ENCODE measurements at places on chromosomes 3 and 15.

GRCh38 chr15:35540885-35541284, 5.1 kb downstream of the DPH6 start:
- no peak for DNase-seq

GRCh38 chr3:151999936-152000335, 126.5 kb downstream of the SUCNR1 start:
- DNase-seq = no peak

DNA sequence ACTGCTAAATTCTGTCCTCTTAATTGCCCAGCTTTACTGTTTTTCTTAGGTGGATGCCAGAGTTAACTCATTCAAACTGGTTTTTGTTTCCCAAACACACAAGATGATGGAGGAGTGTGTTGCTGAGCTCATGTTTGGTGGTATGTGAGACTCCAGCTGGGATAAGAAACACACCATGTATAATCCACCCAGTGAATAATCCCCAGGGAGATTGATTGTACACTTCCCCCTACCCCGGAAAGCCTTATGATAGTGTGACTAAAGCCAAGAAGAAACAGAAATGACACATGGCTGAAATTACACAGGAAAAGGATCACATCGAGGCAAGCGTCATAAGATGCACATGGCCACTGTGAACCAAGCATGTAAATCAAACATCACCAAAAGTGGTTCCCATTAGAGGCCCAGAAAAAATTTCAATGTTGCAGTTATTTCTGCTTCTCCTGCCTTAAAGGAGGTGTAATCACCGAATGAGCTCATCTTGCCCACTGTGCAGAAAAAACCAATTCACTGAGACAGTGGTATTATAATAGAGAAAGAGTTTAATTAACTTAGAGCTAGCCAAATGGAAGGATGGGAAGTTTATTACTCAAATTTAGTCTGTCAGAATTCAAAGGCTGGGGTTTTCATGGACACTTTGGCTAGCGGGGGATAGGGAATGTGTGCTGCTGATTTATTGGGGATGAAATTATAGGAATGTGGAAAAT, 56.7 kb upstream of the MAGI1 start:
- no peak for DNase-seq

DNA sequence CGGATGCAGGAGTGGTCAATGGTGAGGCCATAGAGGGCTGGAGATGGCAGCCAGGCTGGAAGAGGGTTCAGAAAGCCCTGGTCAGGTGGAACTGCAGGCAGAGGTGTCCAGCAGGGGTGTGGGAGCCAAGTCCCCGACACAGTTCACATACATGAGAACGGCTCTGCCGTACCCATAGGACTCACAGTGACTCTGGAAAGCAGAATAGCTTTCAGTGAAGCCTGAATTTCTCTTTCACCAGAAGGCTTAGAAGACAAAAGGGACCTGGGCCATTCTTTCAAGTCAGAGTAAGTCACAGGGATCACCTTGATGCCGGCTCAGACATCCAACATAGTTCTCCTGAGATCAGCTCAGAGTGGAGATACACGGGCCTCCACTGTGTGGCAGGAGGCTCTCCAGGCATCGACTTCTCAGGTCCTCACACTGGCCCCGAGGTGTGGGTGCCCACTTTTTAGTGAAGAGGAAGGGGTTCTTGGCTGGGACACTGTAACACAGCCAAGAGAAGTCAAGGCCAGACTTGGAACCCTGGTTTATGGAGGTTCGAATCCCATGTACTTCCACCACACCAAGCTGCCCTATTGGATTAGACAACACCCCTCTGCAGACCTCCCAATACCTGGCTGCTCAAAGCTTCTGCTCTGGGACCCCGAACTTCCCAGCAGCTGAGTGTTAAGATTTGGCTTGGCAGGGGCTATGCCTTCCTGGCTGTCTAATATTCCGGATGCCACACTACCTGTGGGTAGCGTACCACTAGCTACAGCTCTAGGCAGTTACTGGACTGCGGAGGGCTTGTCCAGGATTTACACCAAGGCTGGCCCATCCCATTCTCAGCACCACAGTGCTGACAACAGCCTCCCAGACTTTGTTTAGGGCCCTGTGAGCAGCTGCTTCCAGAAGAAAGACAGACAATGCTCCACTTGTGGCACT, 40.4 kb upstream of the RAB6B start:
- DNase-seq = no peak

DNA sequence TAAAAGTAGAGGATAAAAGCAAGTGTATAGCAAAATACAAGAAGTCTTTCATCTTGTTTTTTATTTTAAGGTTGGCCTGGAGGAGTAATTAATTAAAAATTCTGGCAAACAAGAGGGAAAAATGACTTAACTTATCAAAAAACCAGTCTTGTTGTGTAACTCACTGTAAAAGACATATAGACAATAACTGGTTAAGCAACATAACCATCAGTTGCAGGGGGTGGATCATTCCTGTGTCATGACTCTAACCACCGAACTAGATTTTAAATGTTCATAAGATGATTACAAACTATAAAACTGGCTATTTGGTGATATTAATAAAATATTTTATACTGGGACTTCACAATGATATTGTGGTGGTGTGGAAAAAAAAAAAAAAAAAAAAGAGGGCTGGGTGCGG, 130.6 kb downstream of the STAG1 start:
- DNase-seq = no peak

DNA sequence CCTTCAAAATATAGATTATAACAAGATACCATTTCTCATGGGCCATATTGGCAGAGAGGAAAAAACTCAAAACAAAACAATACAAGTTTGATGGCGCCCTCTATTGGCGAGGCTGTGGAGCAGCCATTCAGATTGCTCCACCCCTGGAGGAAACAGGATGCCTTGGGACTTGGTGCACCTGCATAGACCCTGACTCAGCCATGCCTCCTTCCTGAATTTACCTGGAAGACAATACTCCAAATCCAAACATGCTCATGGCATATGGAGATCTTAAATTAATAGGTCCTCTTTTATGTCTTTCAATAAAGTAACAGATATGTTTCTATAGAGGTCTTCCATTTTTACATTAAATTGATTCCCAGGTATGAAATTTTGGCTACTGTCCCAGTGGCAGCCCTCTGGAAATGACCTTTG, 90.0 kb downstream of the APBA2 start:
- DNase-seq = peak; percentile 48

DNA sequence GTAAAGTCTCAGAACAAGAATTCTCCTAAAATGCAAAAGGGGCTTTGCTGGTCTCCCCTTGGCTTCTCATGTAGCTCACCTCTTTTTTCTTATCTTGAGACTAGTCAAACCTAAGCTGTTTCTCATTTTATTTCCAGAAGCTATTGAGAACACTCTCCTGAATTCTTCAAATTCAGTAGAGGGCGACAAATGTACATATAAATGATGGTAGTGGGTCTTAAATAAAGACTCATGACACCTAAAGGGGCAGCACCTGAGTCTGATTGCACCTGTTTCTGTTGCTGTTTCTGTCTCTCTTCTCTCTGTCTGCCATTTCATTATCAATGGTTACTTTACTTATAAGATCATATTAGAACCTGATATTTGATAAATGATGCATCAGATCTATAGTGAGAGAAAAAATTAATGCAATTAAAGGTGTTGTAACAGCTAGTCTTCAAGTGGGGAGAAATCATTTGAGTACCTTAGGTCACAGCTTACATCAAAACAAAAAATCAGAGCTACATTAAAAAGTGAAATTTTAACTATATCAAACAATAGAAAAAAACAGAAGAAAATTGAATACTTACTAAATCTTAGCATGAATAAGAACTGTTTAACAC, 7.0 kb downstream of the ADIPOQ start:
- no peak for DNase-seq

DNA sequence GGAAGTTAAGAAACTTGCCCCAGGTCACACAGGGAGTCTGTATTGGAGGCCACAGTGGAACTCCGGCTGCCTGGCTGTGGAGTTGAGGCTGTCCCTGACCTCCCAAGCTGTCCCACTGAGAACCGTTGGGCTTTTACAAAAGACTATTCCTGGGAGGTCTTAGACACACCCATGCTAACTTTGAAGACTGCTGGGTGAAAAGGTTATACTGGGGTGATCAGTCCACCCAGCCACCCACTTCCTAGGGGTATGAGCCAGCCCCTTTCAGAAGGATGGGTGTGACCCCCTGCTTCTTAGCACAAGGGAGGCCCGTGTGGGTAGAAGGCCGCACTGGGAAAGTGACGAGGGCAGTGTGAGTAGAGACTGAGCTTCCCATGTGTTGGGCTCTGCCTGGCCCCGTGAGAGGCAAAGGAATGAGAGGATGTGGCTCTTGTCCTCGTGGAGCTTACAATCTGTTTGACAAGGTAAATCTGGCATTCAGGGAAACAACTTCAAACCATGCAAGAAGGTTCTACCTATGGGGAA, 19.0 kb downstream of the MRAS start:
- no peak for DNase-seq

DNA sequence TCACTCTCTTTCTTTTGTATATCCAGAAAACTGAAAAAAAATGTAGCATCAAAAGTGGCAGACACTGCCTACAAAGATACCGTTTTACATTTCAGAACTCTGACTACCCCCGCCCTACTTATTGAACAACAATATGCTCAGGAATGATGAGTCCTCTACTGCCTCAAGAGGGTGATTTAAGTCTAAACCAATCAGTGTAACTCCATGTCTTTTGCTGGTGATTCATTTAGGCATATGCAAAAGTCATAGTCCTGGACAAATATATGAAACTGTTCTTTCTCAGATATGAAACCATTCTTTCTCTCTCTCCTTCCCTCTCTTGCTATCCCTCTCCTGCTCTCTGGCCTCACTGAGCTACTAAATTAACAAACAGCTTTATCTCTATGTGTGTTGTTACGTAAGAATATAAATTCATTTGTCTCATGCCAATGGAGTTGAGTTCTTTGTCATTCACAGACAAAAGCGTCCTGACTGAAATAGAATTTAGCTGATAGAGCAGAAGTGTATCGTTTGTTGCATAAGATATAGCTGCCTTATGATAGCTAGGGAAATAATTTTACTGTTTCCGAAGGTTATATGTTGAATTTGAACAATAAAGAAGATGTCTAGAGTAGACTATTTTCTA, 133.7 kb upstream of the OSTN start:
- DNase-seq = no peak

GRCh38 chr3:54654776-54655175, 273.1 kb downstream of the LRTM1 start:
- DNase-seq = no peak

DNA sequence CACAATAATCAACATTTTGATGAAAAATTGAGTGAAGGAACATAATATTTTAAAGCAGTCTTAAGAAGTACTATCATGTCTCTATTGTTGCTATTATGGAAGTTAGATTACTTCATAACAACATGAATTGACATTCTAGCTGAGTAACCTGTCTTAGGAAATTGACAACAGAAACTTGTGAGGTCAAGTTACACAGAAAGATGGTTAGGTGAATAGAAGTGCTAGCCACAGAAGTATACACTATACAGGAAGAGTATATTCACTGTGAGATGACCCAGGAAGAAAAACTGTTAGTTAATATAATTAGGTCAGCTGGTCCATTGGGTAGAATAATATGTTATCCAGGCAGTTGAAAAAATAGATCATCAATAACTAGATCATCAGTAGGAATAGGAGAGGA, 31.2 kb downstream of the MLF1 start:
- no peak for DNase-seq

- no peak for DNase-seq
These were observed 61.8 kb upstream of the RPL32 start for GRCh38 chr3:12903000-12903800.

DNA sequence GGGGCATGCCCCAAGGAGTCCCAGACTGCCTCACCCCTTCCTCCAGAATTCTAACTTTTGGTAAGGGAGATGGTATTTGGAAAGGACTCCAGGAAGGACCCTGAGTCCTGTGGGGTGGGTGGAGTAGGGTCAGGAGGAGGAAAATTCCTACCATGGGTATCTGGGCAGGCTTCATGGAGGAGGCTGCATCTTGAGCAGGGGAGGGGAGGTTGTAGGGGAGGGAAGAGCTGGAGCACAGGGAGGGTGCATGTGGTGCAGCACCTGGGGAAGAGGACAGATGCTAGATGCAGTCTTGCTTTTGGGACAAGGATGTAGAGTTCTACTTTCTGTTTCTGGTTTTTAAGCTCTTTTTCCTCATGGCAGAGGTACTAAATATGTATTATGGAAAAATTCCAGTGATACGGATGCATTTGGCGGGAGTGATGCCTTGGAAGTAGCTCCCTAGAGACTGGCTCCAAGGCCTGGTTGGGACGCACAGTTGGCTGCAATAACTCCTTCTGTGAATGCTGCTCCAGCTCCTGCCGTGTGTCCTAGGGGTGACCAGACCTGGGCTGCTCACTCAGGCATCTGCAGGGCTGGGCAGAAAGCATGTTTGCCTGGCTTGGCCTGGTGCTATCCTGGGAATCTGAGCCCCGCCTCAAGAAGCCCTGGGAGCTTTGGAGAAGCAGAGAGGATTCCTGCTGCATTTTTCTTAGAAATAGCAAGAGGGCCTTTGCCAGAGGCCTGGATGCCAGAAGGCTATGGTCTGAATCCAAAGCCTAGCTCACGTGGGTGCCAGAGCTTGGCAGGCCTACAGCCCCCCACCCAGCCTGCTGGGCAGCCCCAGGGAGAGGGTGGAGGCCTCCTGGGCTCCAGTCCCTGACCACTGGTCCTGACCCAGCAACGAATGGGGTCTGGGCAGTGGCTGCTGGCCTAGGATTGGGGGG, 10.1 kb downstream of the SEMA3F start:
- DNase-seq = no peak

- no peak for DNase-seq
These were observed 334.5 kb downstream of the SOX2 start for GRCh38 chr3:182046166-182046764.

DNA sequence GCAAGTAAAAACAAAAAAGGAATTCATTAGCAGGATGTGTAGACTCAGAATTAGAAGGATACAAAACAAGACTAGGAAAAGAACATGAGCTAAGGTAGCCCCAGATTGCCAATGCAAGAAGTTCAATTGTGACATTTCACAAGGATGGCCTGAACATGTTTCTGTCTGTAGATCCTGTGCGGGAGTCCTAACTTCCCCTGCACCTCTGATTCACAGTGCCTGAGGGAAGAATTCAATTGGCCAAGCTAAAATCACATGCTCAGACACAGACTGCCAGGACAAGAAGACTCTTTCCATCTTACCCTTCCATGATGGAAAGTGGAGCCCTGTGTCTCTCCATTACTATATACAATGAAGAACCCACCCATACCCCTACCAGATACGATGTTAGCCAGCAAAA, 251.5 kb downstream of the KCNH8 start:
- DNase-seq = no peak

GRCh38 chr3:125309476-125309875, 65.6 kb downstream of the ZNF148 start:
- DNase-seq = no peak

GRCh38 chr15:50503144-50503543, 43.3 kb downstream of the USP50 start:
- no peak for DNase-seq

GRCh38 chr15:69568173-69569009, 115.8 kb downstream of the RPLP1 start:
- no peak for DNase-seq

- DNase-seq = no peak
These were observed 1.6 kb downstream of the RPP25 start for GRCh38 chr15:74955017-74955416.
